ENCODE measurements at places on chromosomes 16 and 17. TPM values are rescaled to one million over a fixed set of nuclear protein-coding genes. Genes with fewer than 3 reads are reported as not detected.
A peak's percentile ranks its signal among the peaks of the same experiment; 100 is the strongest.

GRCh38 chr16:53084746-53085334 lies 30.0 kb downstream of the CHD9 start:
- no peak for DNase-seq

DNA sequence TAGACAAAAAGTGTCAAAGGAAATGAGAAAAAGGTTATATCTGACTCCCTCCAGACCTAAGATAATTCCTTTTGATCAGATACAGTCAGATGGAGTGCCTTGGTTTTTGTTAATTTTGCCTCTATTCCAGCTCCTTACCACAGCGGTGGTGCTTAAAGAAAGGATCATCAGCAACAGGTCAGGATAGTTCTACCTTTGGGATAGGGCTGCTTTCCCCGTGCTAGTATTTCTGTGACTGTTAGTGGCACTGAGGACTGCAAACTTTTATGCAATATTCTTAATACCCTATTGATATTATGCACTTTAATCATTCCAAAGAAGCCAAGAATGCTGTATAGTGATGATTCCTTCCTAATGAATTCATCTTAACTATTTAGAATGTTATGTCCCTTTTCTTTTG lies 24.5 kb downstream of the NQO1 start:
- no peak for DNase-seq

DNA sequence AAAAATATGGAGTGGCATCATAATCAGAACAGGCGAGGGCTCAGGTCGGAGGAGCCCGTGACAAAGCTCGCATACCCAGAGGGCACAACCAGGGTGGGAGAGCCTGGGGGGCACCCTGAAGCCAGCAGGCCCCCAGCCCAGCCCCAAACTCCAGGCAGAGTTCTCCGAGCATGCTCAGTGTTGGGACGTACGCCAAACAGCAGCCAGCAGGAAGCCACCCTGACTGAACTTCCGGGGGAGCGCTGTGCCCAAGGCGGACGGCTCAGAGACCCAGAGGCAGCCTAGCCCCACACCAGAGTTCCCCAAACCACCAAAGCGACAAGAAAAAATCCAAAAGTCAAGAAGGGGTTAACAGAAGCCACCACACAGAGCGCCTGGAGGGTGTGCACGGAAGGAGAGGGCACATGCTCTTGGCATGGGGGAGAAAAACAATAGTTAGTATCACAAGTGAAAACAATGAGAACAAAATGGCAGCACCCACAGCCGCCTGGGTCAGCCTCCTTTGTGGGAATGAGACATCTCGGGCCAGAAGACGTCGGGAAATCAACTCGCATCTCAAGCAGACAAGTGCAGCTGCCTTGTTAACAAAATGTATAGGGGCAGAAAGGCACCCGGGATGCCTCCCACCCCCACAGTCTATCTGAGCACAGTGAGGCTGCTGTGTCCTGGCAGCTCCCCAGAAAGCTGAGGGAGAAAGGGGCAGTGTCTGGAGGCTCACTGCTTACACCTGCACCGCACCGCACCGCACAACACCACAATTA lies 11.9 kb downstream of the EXOC7 start:
- no peak for DNase-seq

- DNase-seq: peak; percentile 75
These were observed 504 bp downstream of the MAZ start for GRCh38 chr16:29806641-29807425.

CCL17 gene
- not detected for total RNA-seq

DNA sequence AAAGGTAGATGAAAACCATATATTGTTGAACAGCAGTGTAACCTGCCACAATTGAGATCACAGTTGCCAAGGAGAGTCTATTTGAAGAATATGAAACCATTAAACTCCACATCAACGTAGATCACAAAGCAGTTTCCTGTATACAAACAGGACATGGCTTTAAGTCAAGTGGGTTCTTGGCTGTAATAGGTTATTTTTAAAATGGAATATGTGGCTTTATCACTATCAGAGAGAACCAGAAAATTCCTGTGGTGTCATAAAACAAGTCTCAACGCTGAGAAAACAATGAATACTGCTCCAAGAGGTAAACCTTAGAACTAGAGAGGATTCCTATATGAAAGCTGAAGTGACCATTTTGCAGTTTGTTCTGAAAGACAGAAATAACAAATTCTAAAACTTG lies 999.7 kb downstream of the CDH11 start:
- no peak for DNase-seq

CEMP1 gene
- total RNA-seq: not detected

LYZL6 gene
- total RNA-seq: not detected

- DNase-seq: no peak
These were observed 19.0 kb downstream of the PPM1D start for GRCh38 chr17:60618854-60619526.

DNA sequence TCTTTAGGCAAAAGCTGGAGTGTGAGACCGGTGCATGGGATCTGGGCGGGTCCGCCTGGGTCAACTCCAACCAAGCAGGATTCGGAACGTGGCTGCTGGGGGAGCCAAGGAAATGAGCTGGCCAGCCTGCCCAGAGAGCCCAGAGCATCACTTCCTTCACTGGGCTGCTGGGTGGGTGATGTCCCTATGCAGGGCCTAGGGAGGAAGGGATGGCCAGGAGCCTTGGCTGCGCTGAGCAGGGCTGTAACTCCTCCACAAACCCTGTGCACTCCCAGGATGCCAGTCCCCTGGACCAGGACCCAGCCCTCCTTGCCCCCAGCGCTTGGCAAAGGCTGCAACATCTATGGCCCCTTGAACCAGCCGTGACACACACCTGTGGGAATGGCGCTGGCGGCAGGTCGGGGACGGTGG lies 138.4 kb downstream of the RAB11FIP4 start:
- DNase-seq: no peak

KRT36 gene
- not detected for total RNA-seq

PTX4 gene
- total RNA-seq: not detected

MT1M gene
- total RNA-seq: 6.8 TPM

KRTAP1-5 gene
- not detected for total RNA-seq

C17orf100 gene
- total RNA-seq: 0.47 TPM

GRCh38 chr16:10325783-10326543 lies 59.9 kb upstream of the ATF7IP2 start:
- peak; percentile 27 for DNase-seq

MYH2 gene
- total RNA-seq: 0.10 TPM

AIPL1 gene
- total RNA-seq: not detected

GRCh38 chr17:41966463-41967140 lies at the start of gene CNP:
Gene CNP (plus strand): TSS chr17:41966795. CDS start chr17:41966885, 90 bp downstream.
- DNase-seq: peak; percentile 96

DNA sequence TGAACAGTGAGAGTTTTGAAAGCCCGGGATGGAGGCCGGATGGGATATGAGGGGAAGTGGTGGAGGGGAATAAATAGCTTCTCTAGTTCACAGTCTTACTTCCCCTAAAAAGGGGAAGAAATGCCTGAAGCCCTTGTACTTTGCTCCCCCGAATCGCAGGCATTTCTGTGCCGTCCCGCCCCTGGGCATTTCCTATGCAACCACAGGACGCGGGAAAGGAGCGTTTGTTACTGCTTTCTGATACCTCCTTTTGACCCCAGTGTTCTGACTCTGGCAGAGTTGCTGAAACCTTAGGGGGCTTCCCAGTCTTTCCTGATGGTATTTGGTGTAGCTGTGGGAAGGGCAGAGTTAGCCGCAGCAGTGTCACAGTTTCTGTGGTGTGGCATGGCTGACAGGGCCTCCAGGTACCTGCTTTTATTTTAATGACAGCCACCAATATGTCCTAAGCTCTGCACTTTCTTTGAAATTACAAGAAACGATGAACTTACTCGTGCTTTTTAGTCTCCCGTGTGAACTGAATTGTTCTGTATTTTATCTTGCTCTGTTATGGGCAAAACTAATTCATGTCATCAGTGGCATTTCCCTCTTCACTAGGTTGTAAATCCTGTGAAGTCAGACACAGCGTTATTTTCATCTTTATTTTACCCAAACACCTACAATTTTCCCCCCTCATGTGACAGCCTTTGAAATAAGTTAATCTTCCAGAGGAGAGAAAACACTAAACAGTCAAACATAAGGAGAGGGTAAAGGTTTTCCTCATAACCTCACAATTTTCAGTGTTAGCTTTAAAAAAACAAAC lies 27.1 kb downstream of the USP10 start:
- peak; percentile 44 for DNase-seq

- peak; percentile 85 for DNase-seq
These were observed 8.8 kb downstream of the JUP start for GRCh38 chr17:41777574-41778188.

DNA sequence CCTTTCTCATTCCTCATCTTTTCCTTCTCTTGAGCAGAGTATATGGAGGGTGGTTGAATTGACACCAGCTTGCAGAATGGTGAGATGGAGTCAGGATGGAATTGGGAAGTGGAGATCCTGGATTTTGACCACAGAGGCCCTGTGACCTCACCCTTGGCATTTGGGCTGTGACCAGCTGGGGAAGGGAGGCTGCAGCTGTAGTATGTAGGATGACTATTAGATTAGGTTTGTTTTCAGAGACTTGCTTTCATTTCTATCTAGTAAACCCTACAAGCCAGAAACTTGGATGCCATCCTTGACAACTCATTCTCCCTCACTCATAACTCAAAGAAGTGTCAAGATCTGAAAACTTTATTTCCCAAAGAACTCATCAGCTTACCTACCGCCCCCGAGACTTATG lies 5.9 kb downstream of the GNGT2 start:
- no peak for DNase-seq

GRCh38 chr16:67388191-67388590 lies 5.1 kb downstream of the TPPP3 start:
- DNase-seq: no peak

TMC7 gene
- total RNA-seq: 1.1 TPM

DNA sequence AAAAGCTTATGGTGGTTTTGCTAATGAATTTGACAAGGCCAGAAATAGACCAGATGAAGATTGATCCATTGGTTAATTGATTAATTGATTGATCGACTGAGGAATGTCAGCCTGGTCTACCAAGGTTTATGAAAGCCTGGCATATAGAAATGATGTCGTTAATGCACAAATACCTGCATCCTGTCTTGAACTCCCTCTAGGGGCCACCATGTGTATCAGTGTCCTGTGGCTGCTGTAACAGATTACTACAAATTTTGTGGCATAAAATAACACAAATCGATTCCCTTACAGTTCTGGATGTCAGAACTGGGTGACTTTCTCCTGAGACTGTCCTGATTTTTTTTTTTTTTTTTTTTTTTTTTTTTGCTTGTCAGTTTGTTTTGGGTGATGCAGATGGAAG lies 553.2 kb downstream of the MAF start:
- no peak for DNase-seq

GRCh38 chr17:48732688-48733629 lies 4.4 kb upstream of the HOXB13 start:
- no peak for DNase-seq

DNA sequence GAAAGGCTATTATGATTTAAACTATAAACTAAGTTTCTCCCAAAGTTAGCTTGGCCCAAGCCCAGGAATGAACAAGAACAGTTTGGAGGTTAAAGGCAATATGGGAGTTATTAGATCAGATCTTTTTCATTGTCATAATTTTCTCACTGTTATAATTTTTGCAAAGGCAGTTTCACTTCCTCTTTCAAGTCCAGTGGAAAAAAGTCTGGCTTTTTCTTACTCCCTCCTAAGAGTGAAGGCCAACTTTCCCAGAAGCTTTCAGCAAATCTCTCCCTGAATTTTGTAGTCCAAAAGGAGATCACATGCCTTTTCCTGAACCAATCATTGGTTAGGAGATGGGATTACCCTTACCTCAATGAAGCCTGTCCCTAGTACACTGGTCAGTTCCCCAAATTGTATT lies 9.1 kb upstream of the BLMH start:
- DNase-seq: no peak

DNA sequence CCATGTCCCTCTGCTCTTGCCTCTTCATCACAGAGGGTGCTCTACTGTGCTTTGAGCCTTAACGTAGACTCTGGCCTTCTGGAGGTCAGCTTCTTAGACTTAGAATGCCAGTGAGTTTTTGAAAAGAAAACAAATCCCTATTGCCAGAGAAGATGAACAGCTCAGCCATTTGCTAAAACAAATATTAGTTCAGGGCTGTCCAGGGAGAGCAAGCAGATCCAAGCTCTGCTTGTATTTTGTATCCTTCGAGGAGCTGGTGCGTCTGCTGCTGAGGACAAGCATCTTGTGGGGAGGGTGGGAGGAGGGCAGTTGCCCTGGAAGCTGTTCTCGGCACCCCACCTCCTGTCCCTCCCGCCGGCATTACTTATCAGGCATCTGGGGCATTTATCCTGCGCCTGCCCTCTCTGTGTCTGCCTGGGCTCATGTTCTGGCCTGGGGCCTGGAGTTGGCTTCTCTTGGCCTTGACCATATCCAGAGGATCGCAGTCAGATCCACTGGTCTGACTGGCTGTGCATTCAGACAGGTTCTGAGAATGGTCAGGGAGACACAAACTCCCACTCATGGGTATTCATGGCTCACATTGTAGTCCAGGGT lies 173.1 kb upstream of the NLRP1 start:
- no peak for DNase-seq

DNA sequence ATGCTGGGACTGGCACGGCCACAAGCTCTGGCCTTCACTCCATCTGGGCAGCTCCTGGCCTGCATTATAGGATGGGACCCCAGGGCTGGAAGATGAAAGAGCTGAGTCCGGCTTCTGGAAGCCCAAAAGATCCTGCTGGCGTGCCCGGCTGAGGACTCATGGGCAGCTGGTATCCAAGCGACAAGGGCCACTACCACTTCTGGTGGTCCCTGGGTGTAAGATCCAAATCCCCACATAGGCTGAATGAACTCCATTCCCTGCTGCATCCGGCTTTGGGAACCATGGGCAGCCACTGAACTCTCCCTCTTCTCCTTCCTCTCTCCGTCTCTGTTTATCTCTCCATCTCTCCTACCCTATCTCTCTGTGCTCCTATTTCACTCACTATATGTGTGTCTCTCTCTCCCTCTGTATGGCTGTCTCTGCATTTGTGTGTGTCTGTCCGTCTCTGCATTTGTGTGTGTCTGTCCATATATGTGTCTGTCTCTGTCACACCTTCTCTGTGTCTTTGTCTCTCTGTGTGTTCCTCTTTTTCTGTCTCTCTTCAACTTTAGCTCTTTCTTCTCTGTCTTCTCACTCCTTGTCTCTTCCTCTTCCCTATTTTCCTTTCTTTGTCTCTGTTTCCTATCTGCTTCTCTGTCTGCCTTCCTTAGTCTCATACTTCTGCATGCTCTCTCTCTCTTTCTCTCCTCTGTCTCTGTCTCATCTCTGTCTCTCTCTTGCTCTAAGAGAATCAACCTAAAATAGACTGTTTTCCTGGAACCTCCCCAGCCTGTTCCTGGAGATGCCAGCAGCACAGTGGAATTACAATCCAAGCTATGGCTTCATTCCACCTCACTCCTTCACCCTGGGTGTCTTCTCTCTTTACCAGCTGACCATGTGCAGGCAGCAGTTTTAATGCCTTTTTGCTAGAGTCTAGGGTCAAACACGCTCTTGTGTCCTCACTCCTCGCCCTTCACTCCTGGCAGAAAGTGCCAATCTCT lies 60.4 kb upstream of the IRX6 start:
- no peak for DNase-seq

- no peak for DNase-seq
These were observed 39.7 kb upstream of the AXIN2 start for GRCh38 chr17:65601145-65601544.

- no peak for DNase-seq
These were observed 1.5 kb upstream of the PCYT2 start for GRCh38 chr17:81912441-81913309.

- peak; percentile 7 for DNase-seq
These were observed 13.6 kb downstream of the SEZ6 start for GRCh38 chr17:28992185-28992584.
